ENCODE measurements at places on chromosomes 5 and 9.

DNA sequence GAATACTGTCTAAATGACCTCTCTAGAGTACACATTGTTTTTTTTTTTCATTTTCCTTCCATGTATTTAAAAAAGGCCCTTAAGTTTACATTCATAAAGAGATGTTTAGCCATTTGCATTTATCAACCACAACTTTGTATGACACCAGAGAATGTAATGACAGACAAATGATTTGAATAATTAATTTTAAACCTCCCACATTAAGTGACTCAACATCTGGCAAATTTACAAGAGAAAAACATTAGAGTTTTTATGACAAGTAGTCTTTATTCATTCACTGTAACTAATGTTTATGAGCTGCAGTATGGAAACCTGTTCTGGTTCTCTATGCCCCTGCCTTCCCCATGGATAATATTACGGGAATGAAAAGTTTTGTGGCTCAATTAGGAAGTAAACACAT, 1093.8 kb upstream of the CDH9 start:
- DNase-seq = no peak

GRCh38 chr9:114678795-114679194, 3.2 kb downstream of the TEX48 start:
- no peak for DNase-seq

DNA sequence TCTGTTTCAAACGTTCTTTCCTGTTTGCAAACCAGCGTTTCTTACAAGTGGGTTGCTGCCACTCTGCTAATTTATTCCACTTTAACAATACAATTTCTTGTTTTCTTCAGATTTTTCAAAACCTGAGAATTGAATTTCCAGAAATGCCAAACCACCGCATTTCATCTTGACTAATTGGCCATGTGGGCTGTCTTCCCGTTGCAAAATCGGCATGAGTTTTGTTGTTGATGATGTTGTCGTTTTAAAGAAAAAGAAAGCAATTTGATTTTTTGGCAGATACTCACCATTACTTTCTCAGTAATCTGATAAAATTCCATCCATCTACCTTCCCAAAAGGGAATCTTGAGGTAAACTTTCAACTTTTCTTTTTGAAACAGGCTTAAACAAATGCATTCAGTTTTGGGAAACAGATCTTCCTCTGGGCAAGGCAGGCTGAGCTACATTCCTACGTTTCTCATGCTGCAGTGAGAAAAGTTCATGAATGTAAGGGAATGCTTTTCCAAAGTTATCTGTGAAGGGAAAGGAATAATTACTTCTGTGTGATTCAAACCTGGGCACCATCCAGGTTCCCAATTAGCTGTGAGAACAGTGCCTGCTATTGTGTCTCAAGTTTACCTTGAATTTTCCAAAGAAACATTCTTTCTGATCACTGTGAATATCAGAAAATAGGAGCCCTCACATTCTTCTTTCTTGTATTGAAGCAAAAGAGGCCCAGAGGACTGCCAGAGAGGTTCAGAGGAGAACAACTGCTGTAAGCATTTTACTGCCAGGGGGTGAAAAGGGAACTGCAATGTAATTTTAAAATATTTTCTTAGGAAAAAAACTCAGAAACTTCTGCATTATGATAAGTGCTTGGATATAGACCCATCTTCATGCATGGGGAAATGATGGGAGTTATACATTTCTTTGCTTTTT, 100.7 kb upstream of the TUT7 start:
- no peak for DNase-seq

GRCh38 chr5:135095052-135095715, 61.2 kb upstream of the PITX1 start:
- no peak for DNase-seq

DNA sequence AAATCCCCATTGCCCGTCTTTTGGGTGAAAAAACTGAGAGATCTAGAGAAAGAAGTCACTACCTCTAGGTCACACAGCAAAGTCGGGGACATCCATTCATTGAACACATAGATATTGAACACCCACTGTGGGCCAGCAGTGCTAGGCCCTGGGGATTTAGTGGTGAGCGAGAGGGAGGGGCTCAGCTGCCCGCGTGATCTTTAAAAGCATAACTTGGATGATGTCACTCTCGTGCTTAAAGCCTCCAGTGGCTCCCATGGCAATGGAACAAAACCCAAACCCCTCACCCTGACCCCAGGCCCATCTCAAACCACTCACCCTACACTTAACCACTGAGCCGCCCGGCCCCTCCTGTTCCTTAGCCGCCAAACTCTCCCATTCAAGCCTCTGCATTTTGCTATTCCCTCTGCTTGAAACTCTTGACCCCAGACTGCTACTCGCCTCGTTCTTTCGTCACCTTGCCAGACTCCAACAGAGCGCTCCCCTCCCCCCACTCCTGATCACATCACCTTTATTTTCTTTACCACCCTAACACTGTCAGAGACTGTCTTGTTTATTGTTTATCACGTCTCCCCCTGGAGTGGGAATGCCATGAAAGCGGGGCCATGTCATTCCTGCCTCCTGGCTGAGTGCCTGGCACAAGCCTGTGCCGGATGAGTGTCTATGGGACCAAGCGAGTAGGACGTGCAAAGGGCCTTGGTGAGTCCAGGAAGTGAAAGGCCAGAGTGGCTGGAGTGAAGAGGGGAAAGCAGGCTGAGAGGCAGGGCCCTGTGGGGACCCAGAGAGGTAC, 710 bp upstream of the PIP5KL1 start:
- DNase-seq = peak; percentile 67

- DNase-seq = no peak
Measured at GRCh38 chr9:113302792-113303418, at the start of gene RNF183. Gene RNF183 (minus strand): TSS chr9:113303376. CDS start chr9:113298184, 5,192 bp downstream.

DNA sequence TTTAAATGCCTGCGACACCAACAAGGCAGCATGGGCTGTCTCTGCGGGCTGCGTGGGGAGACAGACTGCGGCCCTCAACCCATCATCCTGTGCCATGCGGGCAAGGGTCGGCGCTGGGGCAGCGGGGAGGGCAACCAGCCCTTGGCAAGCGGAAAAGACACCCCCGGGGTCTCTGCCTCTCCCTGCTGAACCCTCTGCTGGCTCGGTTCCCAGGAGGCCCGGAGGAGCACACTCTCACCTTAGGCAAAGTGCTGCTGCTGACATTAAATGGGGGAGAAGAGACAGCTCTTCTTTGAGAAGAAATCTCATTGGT, 129.6 kb upstream of the PPP1R26 start:
- no peak for DNase-seq

DNA sequence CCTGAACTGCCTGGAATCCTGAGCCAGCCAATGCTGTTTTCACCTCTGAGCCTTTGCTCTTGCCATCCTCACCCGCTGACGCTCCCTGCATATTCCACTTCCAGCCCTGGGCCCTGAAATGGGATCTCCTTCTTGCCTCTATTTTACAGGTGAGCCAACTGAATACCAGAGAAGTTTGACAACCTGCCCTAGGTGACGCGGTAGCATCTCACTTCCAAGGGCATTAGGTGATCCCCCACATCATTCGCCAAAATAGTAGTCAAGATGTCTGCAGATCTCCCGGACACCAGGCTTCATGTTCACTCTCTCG, 43.5 kb downstream of the FOXI1 start:
- DNase-seq = no peak
